PC-9 (cell line): ENCODE measurements at places on chromosomes 6 and 20. TPM values are rescaled to one million over a fixed set of nuclear protein-coding genes. Genes with fewer than 3 reads are reported as not detected.
A peak's percentile ranks its signal among the peaks of the same experiment; 100 is the strongest.

DNA sequence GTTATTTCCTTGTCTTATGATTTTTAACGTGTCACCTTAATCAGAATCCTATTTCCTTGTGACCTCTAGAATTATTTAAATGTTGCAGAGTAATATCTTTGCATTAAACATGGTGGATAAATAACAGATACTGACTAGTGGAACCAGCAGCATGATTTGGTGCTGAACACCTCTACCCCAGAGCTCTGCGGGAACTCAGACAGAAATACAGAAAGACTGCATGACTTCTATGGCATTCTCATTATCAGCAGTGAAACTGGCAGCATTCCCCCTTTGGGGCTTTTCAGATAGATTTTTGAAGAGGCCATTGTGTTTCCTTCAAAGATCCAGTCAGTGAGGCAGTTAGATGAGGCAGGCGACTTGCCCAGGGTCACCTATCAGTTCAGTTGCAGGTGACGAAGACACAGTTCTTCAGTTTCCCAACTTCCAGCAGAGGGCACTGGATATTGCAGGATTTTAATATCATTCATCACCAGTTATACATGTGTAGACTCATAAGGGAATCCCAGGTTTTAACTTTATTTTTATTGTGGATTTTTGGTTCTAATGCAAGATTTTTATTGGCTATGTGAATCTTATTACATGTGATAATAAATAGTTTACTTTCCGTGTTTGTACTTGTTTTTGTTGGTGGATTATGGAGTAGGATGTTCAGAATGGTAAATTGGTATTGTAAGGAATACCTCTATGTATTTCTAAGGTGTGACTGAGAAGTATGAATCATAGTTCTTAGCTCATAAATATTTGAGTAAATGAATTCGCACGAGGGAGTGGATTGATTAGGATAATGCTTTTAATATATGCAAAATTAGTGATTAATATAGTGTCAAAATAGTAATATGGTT is 81.3 kb downstream of the AFDN start:
- peaks cover 14% of the 10 kb centered on the region for H3K36me3 ChIP-seq
- H3K4me1 ChIP-seq, result no peaks in the 10 kb centered on the region
- no peak overlapping the region for H3K4me3 ChIP-seq
- no peak overlapping the region for H3K27ac ChIP-seq
- H3K27me3 ChIP-seq, result no peaks in the 10 kb centered on the region

Gene FOXC1
- total RNA-seq, result 16.2 and 18.6 TPM in 2 replicates

DNA sequence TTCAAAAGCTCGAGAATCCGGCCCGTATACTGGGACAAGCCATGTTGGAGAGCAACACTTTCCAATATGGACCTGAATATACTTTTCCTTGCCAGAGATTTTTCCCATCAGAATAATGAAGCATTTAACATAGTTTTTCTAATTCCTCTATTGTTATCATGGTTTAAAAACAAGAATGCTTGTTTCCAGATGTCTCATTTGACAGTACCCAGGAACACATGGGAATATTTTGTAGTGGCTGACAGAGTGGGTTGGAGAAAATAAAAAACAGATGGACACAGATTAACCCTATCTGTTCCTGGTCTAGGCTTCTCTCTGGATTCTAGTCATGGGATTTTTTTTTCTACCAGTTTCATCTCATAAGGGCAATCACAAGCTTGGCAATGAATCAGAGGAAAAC is 164.8 kb upstream of the CEP162 start:
- DNase-seq, result no peak
- H3K4me3 ChIP-seq, result no peak overlapping the region
- no peaks in the 10 kb centered on the region for H3K36me3 ChIP-seq
- no peak overlapping the region for H3K27ac ChIP-seq
- no peaks in the 10 kb centered on the region for H3K4me1 ChIP-seq
- no peaks in the 10 kb centered on the region for H3K27me3 ChIP-seq

DNA sequence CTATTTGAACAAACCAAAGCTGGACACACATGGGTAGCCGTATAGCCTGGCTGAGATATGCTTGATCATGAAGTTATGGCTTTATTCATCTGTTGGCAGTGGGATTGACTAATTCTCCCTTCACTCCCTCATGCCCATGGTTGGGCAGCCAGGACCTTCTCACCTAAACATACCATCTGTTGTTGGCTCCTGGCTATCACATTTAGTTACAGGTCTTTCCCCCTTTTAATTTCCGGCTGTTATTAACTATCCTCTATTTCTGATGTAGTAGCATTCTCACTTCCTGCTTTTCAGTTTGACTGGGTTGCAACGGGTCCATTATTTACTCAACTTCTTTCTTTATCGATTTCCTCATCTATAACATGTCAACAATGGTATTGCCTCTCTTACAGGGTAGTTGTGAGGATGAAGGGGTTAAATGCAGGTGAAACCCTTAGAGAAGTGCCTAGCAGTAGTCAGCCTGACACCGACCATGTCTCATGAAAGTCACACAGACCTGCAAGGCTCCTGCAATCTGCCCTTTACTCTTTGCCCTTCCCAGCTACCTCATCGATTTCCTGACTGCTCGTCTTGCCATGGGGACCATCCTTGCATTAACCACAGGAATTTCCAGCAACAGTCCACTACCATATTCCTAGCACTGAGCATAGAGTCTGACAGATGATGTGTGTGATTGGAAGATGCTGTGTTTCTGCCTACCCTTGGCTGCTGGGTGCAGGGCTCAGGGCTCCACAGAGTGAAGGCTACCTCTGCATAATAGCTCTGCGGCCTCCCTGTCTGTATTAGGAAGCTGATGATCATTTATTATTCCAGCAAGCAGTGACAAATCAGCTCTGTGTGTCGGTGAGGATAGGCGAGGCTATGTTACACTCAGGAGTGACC is 42.2 kb downstream of the PPP1R14C start:
- no peaks in the 10 kb centered on the region for H3K36me3 ChIP-seq
- no peak overlapping the region for H3K27ac ChIP-seq
- H3K27me3 ChIP-seq, result no peaks in the 10 kb centered on the region
- no peak overlapping the region for H3K4me3 ChIP-seq
- peaks cover 10% of the 10 kb centered on the region for H3K4me1 ChIP-seq

GRCh38 chr20:43914311-43915210 is at the start of gene TOX2:
TSS of gene TOX2 (plus strand) at chr20:43914852. CDS start at chr20:43914892, 40 bp downstream.
- peak within 1 kb of the TSS; percentile 82 for H3K4me3 ChIP-seq
- no peak for DNase-seq
- peaks cover 10% of the 10 kb centered on the region; the same call in 1 of the 2 replicates for H3K36me3 ChIP-seq
- H3K27ac ChIP-seq, result peak within 1 kb of the TSS; percentile 66
